ENCODE measurements at places on chromosomes 6 and 20.

DNA sequence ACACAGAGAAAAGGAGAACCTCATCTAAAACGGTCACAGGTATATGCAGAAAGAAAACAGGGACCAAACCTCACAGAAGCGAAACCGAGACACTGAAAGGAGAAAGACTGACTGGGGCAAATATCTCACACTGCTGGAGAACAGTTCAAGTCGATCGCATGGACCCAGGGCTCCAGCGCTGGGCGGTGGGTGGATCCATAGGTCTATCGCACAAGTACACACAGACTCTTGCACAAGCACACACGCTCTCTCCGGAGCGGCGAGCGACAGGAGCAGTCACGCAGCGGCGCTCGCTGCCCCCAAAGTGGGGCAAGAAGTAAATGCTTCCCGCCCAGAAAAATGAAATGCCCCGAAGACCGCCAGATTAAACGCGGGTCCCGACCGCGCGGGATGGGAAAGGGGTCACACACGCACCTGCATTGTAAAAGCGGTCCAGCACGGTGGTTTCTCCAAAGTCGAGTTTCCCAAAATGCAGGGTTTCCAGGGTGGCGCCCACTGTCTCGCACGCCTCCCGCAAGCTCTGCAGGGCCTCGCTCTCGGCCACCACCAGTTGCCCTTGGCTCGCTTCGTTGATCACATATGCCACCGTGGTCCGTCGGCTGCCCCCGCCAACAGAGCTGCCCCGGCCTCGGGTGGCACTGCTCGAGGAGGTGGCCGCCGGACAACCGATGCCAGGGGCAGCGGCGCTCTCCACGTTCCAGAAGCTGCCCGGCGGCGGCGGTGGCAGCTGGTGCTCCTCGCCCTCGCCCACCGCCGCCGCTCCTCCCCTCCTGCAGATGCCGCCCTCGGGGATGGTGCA lies 782 bp downstream of the MAP3K5 start:
- peak; percentile 92 for DNase-seq

- DNase-seq, result no peak
Observed at GRCh38 chr6:134247844-134248580, 69.9 kb downstream of the SGK1 start.

- no peak for DNase-seq
Observed at GRCh38 chr6:143009851-143010250, 50.8 kb upstream of the AIG1 start.

DNA sequence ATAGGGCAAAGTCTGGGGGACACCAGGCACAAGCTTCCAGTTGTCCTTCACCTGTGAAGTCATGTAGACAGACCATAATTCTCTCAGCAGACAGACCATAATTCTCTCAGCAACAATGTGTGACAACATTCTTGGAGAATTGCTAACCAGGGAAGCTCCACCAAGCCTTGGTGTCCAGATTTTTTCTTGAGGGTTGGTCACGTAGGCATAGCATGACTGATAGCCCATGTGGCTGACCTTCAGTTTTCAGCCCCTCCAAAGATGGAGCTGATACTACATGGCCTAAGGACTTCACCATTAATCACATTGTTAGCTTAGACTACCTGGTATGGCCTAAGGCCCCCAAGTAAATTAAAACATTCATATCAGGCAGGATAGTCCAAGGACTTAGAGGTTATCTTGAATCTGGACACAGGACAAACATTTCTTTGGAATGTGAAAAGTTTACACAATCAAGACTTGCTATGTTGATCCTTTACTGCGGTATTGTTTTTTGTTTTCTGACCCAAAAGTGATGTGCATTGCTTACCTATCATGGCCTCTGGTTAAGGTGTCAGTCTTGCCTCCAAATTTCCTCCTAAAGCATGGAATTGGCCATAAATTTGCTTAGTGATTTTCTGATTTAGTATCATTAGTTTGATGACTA lies 76.9 kb downstream of the CEP57L1 start:
- DNase-seq, result no peak

- no peak for DNase-seq
Observed at GRCh38 chr20:32193996-32194395, 13.5 kb downstream of the PLAGL2 start.

- DNase-seq, result peak; percentile 83
Observed at GRCh38 chr6:157316871-157317814, 6.2 kb downstream of the TMEM242 start.

GRCh38 chr6:38495922-38496635 lies 143.7 kb downstream of the BTBD9 start:
- no peak for DNase-seq

DNA sequence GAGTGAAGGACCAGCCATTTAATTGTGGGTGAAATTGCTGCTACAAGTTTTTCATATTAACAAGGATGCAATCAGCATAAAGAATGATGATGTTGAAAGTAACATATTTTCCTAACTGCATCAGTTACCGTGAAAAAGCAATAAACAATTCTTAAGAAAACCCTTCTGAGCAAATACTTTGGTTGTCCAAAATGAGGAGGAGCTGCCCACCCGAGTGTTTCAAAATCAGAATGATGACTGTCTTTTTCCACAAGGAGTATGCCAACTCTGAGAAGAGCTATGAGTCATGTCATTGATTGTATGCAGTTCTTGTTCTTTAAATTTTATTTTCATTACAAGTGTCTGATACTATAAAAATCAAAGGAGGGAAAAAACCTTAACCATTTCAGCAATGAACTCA lies 470.5 kb downstream of the COL12A1 start:
- DNase-seq, result no peak

GRCh38 chr6:14626556-14626955 lies 509.0 kb downstream of the CD83 start:
- DNase-seq, result no peak

- DNase-seq, result no peak
Observed at GRCh38 chr20:10315138-10315537, 96.5 kb downstream of the SNAP25 start.

DNA sequence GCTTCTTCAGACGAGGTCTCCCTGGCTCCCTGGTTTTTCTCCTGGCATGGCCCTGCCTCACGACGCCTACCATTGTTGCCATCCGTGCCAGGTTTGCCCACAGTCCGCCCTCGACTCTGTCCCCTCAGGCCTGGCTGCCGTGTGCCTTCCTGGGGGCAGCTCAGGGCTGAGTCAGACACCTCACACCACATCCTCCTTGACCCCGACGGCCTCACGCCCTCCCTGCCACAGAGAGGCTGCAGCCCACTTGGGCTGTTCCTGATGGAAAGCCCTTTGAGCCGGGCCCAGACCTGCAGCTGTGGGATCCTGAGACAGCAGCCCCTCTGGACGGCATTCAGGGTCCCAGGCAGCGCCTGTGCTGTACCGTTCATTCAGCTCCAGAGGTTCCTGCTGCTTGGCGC lies 108.3 kb downstream of the PSMB1 start:
- peak; percentile 79 for DNase-seq

- DNase-seq, result no peak
Observed at GRCh38 chr20:58075586-58076345, 152.7 kb downstream of the ANKRD60 start.

DNA sequence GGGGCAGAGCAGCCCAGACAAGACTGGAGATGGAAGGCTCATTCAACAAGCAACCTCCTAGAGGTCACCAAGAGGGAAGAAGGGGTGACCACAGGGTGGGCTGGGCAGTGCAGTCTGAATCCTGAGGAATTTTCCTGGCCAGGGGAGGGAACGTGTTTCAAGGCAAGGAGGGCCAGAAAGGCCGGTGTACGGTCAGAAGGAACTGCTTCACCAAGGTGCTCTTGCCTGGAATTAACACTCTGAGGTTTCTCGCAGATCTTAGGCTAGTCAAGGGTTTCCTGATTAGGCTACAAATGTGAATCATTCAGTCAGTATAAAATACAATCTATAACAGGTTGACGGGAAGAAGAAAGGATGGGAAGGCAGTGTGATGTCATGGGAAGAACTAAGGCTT lies 199.3 kb downstream of the LRFN2 start:
- DNase-seq, result no peak

DNA sequence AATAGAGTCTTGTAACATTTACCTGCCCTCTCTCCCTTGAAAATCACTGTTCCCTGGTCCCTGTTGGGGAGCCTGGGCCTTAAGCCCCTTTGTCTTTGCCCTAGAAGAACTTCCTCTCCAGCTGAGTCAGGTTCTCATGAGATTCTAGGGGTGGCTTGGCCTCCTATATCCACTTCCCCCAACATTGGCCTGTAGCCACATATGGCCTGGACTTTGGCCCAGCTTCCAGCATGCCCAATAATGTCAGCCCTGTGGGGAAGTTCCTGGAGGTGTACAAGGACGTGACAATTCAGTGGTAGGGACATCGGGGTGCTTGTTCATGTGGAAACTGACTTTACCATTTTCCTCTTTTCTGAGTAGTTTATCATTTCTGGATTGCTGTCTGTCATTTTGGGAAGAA lies 17.2 kb upstream of the MAS1L start:
- DNase-seq, result no peak

DNA sequence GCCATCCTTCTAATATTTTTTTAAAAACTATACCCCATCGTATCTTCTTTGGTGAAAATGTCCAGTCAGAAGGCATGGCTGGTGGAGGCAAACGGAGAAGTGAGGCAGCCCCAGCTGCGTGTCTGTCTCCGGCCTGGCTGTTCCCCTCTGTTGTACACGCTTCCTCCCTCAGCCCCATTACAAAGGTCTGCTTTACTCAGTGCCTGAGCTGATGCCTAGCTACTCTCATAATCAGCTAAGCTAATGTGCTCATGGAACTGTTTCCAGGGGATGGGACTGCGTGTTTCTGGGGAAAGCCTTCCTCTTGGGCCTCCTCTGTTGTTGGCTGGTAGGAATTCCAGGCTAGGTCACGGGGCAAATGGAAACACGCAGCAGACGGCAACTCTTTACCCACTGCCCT lies 67.3 kb downstream of the PPP1R3G start:
- DNase-seq, result no peak

DNA sequence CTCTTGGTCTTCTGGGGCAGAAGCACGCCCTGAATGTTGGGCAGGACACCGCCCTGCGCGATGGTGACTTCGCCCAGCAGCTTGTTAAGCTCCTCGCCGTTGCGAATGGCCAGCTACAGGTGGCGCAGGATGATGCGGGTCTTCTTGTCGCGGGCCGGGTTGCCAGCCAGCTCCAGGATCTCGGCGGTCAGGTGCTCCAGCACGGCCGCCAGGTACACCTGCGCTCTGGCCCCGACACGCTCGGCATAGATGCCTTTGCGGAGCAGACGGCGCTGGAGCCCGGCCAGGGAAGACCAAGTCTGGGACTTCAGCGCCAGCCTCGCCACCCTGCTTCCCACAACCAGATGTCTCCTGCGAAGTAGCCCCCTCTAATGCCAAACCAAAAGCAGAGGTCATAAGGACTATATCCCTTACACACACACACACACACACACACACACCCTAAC lies 8.0 kb upstream of the SLC17A3 start:
- no peak for DNase-seq

DNA sequence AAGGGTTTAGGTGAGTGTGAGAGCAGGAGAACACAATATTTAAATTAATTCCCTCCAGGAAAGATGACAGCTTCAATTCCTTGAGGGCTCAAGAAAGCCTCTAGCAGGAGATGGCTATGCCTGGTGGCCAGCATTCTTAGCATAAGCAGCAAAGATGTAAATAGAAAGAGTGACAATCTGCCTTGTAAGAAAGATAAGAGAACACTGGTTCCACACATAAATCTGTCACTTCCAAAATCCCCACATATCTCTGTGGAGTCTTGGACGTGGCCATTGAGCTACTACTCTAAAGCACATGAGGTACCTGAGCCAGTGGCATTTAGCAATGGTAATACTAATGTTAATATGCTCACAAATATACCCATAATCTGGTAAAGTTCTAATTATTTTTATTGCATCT lies 29.2 kb downstream of the DEFB114 start:
- DNase-seq, result no peak

DNA sequence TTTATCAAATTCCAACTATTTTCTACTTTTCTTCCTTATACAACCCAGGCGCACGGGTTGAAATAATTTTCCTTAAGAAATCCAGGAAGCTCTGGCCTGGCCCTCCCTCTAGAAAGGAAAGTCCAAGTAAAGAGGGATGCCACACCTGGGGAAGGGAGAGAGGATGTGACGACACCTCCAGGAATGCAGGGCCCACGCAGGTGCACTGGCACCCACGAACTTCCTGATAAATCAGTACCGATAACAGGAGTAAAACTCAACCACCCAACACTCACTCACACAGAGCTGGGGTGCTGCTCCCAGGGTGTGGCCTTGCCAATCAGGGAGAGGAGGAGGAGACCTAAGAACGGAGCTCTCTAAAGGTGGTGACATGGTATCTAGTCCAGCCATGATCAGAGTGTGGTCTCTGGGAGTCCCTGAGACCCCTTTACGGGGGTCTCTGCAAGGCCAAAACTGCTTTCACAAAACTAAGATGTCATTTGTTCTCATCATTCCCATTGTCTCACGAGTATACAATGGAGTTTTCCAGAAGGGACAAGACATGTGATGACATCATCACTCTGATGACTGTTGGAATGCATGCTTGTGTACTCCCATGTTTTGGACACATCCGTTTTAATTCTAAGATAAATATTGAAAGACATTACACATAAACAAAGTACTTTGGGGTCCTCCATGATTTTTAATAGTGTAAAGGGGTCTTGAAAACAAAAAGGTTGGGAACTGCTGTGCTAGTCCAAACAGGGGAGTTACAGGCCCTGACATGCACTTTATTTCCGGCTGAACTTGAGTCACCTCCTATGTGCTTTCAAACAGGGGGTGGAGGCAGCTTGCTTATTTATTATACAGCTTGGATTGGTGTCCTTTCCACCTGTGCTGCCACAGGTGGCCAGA lies 2.2 kb upstream of the PARD6B start:
- DNase-seq, result no peak

DNA sequence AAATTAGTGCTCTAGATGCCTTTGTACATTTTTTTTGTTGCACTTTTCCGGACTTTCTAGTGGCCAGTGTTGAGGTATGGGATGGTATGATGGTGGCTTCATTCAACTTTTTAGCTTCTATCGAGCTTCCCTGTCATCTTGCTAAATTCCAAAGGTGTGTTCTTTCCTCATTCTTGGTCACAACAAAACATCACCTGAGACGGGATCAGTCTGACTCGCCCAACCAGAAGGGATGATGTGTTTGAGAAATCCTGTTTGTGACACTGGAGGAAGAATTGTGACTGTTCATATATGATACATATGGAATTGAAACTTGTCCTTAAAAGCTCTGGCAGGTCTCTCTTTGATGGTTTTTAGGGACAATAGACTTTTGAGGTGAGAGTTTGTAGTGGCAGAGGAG lies 33.8 kb downstream of the KCNS1 start:
- DNase-seq, result no peak

GRCh38 chr6:130585587-130585986 lies 219.8 kb downstream of the TMEM200A start:
- DNase-seq, result no peak

DNA sequence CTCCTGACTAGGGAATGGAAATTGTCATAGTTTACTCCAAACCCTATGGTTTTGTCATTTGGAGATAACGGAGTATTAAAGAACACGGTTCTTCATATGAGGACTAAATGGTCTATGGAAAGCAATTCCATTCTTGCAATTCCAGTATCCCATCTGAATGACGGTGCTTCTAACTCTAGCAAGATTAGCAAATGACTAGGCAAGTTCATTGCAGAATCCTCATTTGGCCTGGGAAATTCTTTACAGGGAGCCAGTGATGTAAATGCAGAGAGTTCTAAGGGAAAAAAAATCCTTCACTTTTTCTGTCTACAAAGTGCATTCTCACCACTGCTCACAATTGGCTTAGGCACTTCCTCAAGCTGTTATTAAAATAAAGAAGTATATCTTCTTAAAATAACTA lies 111.5 kb downstream of the MOXD1 start:
- no peak for DNase-seq

GRCh38 chr6:100472674-100473073 lies 8.0 kb upstream of the SIM1 start:
- no peak for DNase-seq

Data from NB4 (cell line).